ENCODE measurements at places on chromosomes 2 and 18. TPM values are rescaled to one million over a fixed set of nuclear protein-coding genes. Genes with fewer than 3 reads are reported as not detected.
A peak's percentile ranks its signal among the peaks of the same experiment; 100 is the strongest.

The STAM2 gene
- 30.9 TPM for total RNA-seq

The TUBB8B gene
- total RNA-seq: 1.4 TPM

The RGPD8 gene
- 17.1 TPM for total RNA-seq

The PROM2 gene
- total RNA-seq: 2.3 TPM

The FAM161A gene
- total RNA-seq: 15.1 TPM

The C2orf72 gene
- total RNA-seq: 1.8 TPM

The GATA6 gene
- 288 TPM for total RNA-seq

The ATOH8 gene
- total RNA-seq: 1.1 TPM

- H3K27ac ChIP-seq: no peak overlapping the region
- no peak for DNase-seq
- no peaks in the 10 kb centered on the region for H3K4me1 ChIP-seq
- H3K27me3 ChIP-seq: no peaks in the 10 kb centered on the region
These were observed 305.4 kb upstream of the RND3 start for GRCh38 chr2:150792780-150793300.

DNA sequence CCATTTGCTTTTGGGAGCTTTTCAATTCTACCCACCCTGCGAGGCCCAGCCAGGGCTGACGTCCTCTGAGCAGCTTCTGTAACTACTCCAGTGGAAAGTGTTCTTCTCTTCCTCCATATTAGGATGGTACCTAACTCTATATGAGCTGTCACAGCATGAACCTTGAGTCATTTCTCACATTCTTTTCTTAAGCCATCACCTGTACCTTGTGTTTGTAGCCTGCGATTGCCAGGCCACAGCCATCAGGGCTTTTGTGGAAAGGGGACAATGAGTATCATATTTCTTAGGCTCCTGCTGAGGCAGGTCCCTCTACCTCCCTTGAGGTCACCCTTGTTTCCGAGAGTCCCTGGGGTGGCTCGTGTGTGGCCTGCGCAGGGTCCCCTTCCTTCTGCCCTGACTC, 144.5 kb upstream of the DLX2 start:
- no peaks in the 10 kb centered on the region for H3K27me3 ChIP-seq
- H3K4me3 ChIP-seq: no peak overlapping the region
- DNase-seq: peak; percentile 47
- no peak overlapping the region for H3K27ac ChIP-seq

DNA sequence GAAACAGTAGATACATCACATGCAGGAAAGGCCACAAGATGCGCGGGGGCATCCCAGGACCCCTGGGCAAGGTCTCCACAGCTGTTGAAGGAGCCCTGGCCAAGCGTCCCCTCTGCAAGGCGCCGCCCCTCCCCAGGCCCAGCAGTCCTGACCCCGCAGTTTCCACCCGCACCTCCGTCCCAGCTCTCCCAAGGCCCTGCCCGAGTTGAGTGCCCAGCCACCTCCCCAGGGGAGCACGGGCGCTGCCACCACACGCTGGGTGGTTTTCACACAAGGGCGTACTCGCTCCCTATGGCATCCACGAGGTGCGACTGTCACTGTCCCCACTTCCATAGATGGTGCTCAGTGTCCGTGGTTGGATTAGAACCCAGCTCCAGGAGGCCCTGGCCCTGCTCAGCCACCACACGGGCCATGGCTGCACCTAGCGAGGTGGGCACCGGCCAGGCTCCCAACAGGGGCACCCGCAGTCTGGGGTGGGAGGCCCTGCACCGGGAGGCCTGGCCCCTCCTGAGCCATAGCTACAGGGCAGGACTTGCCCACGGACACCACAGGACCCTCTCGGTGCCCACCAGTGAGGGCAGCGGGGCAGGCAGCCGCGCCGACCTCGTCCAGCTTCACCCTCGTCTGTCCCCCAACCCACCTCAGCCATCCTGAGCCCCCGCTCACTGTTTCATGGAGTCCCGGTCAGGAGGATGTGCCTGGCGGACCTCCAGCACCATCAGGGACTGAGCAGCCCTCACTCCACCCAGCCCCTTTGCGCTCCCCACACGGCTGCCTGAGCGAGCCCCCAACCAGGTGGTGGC, 36.0 kb downstream of the KIF1A start:
- H3K27me3 ChIP-seq: no peaks in the 10 kb centered on the region
- DNase-seq: no peak
- no peaks in the 10 kb centered on the region for H3K4me1 ChIP-seq
- no peak overlapping the region for H3K27ac ChIP-seq

- peaks cover 2% of the 10 kb centered on the region for H3K4me1 ChIP-seq
- no peak overlapping the region for H3K27ac ChIP-seq
- no peak for DNase-seq
- H3K27me3 ChIP-seq: no peaks in the 10 kb centered on the region
- H3K36me3 ChIP-seq: no peaks in the 10 kb centered on the region
- H3K4me3 ChIP-seq: no peak overlapping the region
These were observed 507.8 kb downstream of the FBXO15 start for GRCh38 chr18:73639788-73640187.

- H3K27ac ChIP-seq: no peak overlapping the region
- no peak for DNase-seq
- H3K4me3 ChIP-seq: no peak overlapping the region
These were observed 330.4 kb downstream of the LPIN1 start for GRCh38 chr2:12076810-12077209.

GRCh38 chr18:79883461-79884293, 67.8 kb downstream of the SLC66A2 start:
- H3K4me1 ChIP-seq: no peaks in the 10 kb centered on the region
- no peak overlapping the region for H3K27ac ChIP-seq
- H3K27me3 ChIP-seq: no peaks in the 10 kb centered on the region
- H3K36me3 ChIP-seq: no peaks in the 10 kb centered on the region
- DNase-seq: peak; percentile 33

DNA sequence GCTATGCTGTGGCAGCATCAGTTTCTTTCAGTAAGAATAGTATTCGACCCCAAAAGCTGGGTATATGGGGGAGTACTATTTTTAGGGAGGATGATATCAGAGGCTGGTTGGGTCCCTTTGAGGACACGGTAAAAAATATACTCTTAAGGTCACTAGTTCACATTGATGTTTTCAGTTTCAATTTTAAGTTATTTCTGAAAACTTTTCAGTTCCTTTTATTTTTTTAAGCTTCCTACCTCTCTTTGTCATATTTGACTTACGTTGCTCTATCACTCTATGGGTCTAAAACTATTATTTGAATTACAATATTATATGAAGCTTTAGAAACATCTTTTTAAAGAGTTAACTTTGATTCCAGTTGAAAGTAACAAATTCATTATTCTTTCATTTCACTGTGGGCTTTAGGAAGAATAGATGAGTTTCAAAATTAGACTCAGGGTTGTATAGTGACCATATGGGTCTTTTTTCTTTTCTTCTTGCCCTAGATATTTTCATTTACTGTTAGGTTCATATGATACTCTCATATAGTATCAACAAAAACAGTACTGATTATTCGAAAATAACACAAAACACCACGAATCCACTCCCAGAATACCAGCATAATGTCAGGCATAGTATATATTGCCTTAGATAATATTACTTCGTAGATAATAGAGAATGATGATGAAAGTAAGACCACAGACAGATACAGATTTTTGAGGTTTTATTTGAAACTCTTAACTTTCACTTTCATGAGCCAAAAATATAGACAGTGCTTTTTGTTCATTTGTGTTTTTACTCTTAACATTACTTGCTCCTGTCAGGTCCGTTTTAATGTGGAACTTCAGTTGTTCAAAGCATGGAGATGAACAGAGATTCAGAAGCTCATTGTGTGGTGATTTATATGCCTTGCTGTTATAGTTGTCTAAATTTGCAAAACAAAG, 9.8 kb downstream of the RMDN2 start:
- H3K4me3 ChIP-seq: no peak overlapping the region
- H3K36me3 ChIP-seq: no peaks in the 10 kb centered on the region
- H3K27ac ChIP-seq: no peak overlapping the region
- no peak for DNase-seq
- H3K4me1 ChIP-seq: no peaks in the 10 kb centered on the region
- H3K27me3 ChIP-seq: no peaks in the 10 kb centered on the region

DNA sequence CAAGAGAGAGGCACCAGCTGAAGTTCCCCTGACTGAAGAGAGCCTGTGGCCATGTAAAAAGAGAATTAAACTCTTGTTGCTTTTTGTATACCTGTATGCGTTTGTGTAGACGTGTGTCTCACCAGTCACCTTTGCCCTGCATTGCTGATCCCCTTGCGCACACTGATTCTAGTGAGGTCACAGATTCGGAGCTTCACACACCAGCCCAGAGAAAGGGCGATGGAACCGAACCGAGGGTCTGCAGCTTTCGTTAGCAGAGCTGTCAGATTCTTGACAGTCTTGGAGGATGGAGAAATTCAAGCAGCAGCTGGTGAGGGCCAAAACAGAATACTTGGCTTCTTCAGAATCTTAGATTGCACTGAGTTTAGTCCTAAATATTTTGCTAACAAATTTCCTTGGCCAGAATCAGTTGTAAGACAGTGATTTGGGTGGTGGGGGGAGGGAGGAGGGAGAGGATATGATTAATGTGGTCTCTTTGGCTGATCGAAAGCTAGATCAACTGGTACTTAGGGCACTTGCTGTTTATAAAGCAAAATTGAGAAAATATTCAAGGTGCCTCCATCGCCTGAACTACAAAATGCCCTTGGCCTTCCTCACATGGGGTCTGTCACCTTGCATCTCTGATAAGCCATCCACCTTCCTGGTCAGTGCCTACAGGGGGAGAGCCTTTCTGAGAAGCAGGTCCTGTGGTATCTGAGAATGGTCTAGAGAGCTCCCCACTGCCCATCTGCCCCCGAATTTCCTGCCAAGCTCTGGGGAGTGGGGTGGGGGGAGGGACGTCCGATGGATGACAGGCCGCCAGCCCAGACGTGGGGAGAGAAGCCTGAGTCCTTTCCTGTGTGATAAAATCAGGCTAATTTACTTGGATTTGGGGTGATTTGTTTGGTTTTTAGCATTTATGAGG, 123.5 kb downstream of the CABLES1 start:
- DNase-seq: no peak
- H3K36me3 ChIP-seq: peaks cover 18% of the 10 kb centered on the region
- H3K4me3 ChIP-seq: peak overlapping the region; percentile 55
- H3K27me3 ChIP-seq: no peaks in the 10 kb centered on the region

DNA sequence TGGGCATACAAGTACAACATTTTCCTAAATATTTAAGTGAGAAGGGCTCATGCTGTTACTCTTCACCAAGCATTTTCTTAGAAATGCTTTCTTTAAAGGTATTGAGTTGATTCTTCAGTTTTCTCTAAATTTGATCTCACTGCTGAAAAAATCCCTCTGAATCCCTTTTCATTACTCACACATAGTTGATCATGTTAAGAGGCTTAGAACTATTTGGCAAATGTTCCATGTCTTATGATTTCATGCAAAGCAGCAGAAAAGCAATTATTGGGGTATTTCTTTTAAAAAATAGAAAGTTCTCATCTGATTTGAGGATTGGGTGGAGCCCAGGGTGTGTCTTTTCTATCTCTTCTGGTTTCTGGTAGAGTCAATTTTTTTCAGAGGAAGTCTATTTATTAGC, 1079.8 kb upstream of the ZEB2 start:
- H3K4me1 ChIP-seq: no peaks in the 10 kb centered on the region
- no peak overlapping the region for H3K27ac ChIP-seq
- H3K4me3 ChIP-seq: no peak overlapping the region
- DNase-seq: no peak
- no peaks in the 10 kb centered on the region for H3K36me3 ChIP-seq

- DNase-seq: no peak
- H3K36me3 ChIP-seq: no peaks in the 10 kb centered on the region
- peaks cover 36% of the 10 kb centered on the region for H3K27me3 ChIP-seq
- H3K4me1 ChIP-seq: peaks cover 3% of the 10 kb centered on the region
These were observed 1.6 kb upstream of the MARCHF4 start for GRCh38 chr2:216373896-216374295.

DNA sequence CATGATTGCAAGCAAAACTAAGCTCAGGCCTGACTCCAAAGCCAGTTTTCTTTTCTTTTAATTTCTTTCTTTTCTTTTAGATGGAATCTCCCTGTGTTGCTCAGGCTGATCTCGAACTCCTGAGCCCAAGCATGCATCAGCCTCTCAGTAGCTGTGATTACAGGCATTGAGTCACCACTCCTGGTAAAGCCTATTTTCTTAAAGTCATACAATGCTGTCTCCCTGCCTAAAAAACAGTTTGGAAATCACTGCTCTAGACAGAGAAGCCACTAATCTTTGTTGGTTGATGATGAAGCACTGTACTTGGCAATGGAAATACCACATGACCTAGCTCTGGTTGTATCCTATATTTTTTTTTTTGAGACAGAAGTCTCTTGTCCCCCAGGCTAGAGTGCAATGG, 33.1 kb upstream of the ZNF532 start:
- no peak overlapping the region for H3K27ac ChIP-seq
- H3K36me3 ChIP-seq: no peaks in the 10 kb centered on the region
- no peak overlapping the region for H3K4me3 ChIP-seq
- H3K27me3 ChIP-seq: no peaks in the 10 kb centered on the region

- H3K36me3 ChIP-seq: peaks cover 75% of the 10 kb centered on the region
- H3K27me3 ChIP-seq: no peaks in the 10 kb centered on the region
- peaks cover 31% of the 10 kb centered on the region for H3K4me1 ChIP-seq
- no peak for DNase-seq
- no peak overlapping the region for H3K27ac ChIP-seq
These were observed 25.3 kb downstream of the SMAD7 start for GRCh38 chr18:48925491-48925780.

DNA sequence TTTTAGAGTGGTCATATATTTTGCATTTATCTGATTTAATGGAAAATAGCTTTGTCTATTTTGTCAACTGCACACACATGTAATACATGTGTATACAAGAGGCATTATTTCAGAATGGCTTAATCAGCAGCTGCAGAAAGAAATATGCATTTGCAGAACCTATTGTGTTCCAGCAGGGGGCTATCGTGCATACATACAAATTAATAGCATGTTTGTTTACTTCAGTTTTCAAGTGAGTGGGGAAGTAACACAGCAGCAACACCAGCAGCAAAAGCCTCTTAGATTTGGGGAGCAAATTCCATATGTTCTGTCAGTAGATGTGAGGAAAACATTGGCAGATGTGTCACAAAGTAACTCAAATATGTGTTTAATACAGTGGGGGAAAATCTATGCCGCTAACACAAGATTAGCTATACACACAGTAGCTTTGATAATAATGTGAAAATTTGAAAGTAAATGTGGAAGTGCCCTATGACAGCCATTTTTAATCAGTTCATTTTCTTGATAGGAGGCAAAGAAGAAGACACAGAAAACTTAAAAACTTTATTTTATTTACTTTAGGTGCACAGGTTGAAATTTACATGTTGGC, 218.1 kb downstream of the WDR7 start:
- peaks cover 3% of the 10 kb centered on the region for H3K4me1 ChIP-seq
- DNase-seq: peak; percentile 47
- no peaks in the 10 kb centered on the region for H3K27me3 ChIP-seq
- no peak overlapping the region for H3K4me3 ChIP-seq
- no peak overlapping the region for H3K27ac ChIP-seq
- no peaks in the 10 kb centered on the region for H3K36me3 ChIP-seq

GRCh38 chr2:131034122-131035051, 58.9 kb downstream of the FAM168B start:
- H3K27ac ChIP-seq: no peak overlapping the region
- H3K4me1 ChIP-seq: peaks cover 14% of the 10 kb centered on the region
- peak; percentile 82 for DNase-seq
- peak overlapping the region; percentile 60 for H3K4me3 ChIP-seq
- H3K36me3 ChIP-seq: no peaks in the 10 kb centered on the region

- H3K36me3 ChIP-seq: no peaks in the 10 kb centered on the region
- H3K27me3 ChIP-seq: no peaks in the 10 kb centered on the region
- no peak overlapping the region for H3K27ac ChIP-seq
- no peaks in the 10 kb centered on the region for H3K4me1 ChIP-seq
- DNase-seq: no peak
These were observed 43.3 kb downstream of the CMPK2 start for GRCh38 chr2:6822406-6822805.
